ENCODE measurements at places on chromosomes 7 and 10.
A peak's percentile ranks its signal among the peaks of the same experiment; 100 is the strongest.

DNA sequence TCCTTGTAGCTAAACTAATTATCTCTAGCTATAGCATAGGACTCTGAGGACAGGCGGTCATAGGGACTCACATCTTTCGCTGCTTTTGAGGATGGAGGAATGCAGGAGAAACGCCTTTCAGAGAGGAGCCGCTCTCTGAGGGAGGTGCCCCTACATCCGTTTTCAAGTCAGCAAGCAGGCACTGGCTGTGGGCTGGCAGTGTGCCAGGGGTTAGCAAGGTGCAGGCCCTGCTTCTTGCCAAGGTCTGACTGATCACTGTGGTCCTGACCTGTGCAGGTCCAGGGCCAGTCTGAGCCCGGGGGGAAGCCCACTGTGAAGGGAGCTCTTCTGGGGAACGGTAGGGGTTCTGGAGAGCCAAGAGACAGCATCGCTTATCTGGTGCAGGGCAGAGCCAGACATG, 89.4 kb downstream of the SH3PXD2A start:
- DNase-seq: peak; percentile 67

GRCh38 chr7:149379625-149380024, 81.2 kb downstream of the ZNF777 start:
- no peak for DNase-seq

GRCh38 chr10:32263300-32263699, 83.7 kb downstream of the EPC1 start:
- DNase-seq: no peak

DNA sequence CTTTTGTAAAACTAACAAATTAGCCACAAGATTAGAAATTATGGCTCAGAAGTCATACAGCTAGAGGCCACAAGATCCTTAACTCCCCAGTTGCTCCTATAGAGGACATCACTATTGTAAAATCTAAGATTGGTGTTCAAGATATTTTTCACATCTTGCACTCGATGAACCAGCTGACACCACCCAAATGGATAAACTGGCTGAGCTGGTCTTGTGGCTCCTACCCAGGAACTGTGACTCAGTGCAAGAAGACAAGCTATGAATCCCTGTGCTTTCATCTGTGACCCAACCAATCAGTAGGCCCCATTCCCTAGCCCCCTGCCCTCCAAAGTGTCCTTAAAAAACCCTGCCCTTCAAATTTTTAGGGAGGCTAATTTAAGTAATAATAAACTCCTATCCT, 27.9 kb upstream of the R3HCC1L start:
- no peak for DNase-seq

DNA sequence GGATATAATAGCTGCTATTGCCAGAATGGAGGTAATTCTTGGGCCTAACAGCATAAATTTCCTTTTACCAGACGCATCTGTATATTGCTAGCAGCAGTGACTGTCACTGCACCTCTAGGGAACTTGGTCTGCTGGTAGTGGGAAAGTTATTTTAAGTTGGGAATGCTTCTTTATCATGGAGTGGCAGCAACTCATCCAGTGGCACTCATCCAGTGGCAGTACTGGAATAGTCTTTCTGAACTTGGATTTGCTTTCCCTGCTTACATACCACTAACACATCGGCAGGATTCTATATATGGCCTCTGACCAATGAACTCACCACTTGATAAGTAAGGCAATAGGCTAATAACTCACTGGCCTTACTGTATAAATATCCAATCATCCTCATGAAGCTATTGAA, 22.0 kb upstream of the ICA1 start:
- DNase-seq: no peak

DNA sequence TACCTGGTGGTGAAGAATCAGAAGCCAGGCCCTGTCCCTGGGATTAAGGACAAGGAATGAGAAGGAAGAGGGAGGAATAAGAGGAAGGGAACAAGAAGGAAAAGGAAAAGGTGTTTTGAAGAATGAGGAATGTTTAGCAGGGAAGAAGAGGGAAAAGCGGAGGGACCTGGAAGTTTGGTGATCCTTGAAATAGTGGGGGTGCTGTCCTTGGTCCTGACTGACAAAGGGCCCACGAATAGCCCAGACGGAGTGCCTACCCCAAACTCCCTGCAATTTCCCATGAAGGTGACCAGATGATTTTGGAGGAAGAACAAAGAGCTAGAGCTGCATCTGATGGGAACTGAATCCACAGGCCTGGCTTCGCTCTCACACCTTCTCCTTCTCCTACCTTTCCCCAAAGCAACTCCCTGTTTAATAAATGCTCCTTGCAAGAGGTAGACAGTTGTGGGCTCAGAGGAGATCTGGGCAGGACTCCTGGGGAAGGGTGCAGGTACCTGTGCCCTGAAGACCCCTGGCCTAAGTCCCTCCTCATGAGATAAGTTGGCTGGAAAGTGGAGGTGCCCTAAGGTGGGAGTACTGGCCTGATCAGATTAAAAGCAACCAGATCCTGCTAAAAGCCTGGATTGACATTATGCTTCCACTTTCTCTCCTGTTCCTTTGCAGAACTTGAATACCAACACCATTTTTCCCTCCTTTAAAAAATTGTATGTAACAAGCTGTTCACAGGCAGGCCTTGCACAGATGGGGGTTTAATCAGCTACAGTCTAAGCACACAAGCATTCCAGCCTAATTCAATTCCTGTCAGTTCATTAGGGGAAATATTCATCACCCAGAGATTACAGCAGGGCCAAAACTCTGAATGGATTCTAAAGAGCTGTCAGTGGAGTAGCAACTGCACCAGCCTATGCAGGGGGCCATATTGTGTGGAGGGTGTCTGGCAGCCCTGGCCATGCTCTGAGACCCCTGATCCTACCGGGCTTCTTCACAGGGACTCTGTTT, 19.4 kb downstream of the KAZALD1 start:
- no peak for DNase-seq

DNA sequence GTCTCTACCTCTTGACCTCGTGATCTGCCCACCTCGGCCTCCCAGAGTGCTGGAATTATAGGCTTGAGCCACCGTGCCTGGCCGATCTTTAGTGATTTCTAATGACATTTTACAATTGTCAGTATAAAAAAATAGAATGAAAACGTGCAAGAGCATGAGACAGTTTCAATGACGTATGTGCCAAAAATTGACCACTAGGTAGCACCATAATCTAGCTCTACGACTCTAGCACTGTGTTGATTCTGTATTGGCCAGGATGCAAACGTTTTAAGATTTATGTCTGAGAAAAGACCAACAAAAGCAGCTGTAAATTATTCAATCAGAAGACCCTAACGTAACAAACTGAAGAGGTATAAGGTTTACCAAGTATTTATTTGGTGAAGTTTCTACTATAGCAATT, 25.4 kb upstream of the EXOC6 start:
- no peak for DNase-seq

DNA sequence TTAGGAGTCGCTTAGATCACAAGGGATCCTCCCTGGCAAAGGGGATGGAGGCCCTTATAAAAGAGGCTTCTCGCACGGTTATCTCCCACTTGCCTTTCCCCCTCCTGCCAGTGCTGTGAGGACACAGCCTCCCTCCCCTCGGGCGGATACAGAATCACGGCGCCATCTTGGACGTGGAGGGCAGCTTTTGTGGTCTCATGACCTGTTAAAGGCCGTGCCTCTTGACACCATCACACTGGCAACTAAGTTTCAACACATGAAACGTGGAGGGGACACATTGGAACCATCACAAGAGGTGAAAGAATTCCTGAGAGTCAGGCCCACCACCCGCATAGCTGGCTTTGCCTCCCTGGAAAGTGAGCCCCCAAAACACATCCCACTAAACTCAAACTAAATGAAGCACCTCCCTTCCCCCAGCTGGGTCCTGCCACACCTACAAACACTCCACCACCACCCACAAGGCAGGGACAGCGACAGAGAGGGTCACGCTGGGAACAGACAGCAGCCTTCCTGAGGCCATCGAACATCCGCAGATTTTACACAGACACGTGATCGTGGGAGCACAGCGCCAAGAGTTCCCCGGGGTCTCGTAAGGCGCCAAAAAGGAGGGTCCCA, 110.6 kb downstream of the TCERG1L start:
- no peak for DNase-seq

DNA sequence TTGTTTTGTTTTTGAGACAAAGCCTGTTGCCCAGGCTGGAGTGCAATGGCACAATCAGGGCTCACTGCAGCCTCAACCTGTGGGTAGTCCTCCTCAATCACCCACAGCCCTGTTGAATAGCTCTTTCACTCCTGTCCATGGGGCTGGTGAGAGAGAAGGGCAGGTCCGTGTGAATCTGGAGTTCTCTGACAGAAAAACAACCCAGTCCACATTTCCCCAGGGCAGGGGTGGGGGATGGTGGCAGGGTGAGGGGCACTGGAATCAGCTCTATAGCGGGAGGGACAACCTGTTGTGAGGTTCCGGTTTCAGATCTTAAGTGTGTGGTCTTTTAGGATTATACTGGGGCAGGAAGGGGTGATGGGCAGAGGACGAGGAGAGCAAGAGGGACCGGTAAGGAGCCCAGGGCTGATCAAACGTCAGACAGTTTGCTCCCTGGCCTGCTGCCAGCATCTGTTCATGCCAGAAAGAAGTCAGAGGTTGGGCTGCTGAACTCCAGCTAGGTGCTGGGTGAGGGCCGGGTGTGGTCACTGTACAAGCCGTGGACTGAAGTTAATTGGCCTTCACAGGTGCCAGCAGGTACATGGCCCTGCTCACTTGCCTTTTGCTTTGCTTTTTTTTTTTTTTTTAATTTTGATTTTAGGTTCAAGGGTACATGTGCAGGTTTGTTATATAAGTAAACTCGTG, 33.2 kb upstream of the MKRN1 start:
- DNase-seq: no peak

DNA sequence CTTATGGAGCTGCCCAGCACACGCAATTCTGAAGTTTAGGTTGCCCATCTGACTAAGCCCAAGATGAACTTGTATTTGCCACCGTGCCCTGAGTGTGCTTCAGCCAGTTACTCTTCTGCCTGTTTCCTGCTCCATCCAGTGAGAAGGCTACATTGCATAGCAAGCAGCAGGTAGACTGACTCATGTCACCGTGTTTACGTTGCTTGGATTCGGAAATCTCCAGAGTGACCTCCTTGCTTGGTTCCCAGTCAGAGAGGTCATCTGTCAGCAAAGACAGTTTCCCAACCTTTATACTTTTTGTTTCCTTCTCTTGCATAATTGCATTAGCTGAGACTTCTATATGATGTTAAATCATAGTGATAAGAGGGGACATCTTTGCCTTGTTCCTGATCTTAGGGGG, 30.9 kb downstream of the NACAD start:
- DNase-seq: no peak

GRCh38 chr7:30162133-30162532, 27.3 kb downstream of the MTURN start:
- no peak for DNase-seq
